Activated CD4-positive, alpha-beta T cell treated with anti-CD3 and anti-CD28 coated beads for 1 hour (primary cell): ENCODE measurements at places on chromosomes 11 and 22.

DNA sequence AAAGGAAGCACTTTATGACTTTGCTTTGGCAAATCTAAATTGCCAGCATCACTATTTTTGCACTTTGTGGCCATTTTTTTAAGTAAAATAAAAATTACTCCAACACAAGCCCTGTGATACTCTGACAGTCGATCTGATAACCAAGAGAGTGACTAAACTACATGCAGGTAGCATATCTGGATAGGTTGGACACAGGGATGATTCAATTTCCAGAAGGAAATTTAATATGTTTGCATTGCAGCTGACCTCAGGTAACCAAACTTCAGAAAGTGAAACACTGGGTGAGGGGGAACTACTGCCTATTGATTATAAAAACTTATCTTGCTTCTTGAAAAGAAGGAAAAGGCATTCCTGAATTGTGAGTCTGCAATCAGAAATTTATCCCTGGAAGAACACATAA, 13.9 kb downstream of the OR5B3 start:
- DNase-seq, result no peak

DNA sequence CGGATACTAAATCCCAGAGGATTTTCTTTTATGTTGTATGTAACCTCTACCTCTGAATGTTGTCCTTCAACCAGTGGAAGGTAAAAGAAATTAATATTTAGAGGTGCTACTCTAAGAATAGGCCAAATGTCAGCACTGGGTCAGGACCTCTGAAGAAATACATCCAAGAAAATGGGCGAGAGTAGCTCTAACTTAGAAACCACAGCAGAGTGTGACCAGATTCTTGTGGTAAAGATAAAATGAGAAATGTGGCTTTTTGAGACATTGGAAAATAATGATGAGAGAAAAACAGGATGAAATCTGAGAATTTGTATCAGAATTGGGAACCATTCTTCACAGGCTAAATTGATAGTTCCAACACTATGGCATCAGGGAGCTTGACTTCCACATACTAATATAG, 63.5 kb downstream of the CSTPP1 start:
- DNase-seq, result no peak

GRCh38 chr11:86790867-86791849, 9.2 kb upstream of the PRSS23 start:
- DNase-seq, result no peak

GRCh38 chr22:32476281-32477195, 1.9 kb downstream of the FBXO7 start:
- no peak for DNase-seq

GRCh38 chr11:64684357-64684756, 38.6 kb downstream of the NRXN2 start:
- no peak for DNase-seq

DNA sequence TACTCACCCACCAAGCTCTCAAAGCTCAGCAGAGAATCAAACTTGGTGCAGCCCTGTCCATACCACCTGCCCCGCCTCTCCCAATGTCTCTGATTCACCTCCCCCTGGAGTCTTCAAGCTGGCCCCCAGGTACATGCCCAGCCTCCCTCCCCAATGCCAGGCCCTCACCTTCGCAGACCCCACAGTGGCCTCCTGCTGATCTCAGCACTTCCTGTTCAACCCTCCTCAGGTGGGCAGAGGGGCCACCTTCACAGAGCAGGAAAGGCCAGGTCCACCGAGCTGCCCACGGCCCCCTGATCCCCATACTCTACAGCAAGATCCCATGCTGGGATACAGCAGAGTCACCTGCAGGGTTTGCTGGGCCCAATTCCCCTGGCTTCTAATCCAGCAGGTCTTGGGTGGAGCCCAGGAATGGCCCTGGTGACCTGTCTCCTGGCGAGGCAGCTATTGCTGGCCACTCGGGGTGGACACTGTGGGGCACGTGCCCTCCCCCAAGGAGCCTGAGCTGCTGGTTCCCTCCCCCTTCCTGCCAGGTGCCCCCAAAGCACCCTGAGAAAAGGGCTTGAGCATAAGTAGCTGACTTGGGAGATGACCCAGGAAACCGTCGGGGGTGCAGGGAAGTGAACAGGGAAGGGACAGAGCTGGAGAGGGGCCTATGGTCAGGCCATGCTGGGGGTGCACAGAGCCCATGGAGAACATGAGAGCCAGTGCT, 150.7 kb downstream of the BRD1 start:
- no peak for DNase-seq

GRCh38 chr11:18000760-18001159, 12.1 kb downstream of the SERGEF start:
- no peak for DNase-seq

GRCh38 chr11:14310679-14311078, 48.3 kb downstream of the RRAS2 start:
- DNase-seq, result no peak

GRCh38 chr11:112583261-112583893, 322.7 kb upstream of the PLET1 start:
- no peak for DNase-seq

GRCh38 chr22:26172389-26172990, 3.2 kb downstream of the SEZ6L start:
- no peak for DNase-seq
